ENCODE measurements at places on chromosomes 2 and 18.

- DNase-seq: no peak
These were observed 162.6 kb upstream of the SLC39A10 start for GRCh38 chr2:195494451-195494850.

DNA sequence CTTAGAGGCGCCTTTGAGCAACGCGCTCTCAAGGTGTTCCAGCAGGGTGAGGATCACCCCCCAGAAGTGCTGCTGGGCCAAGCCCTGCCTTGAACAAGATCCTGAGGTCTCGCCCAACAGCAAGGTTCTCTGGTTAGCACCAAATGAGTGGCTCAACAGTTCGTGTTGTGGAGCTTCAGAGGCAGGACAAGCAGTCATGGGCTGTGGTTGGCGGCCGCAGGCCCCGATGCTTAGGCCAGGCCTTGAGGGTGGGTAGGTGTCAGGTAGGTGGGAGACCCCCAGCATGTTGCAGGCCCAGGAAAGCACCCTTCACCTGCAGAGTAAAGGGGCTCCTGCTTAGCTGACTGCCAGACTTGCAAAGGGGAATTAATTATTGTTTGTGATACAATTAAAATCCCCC, 70.2 kb upstream of the FOSL2 start:
- DNase-seq: no peak

GRCh38 chr2:10525573-10526265, 77.6 kb upstream of the ODC1 start:
- no peak for DNase-seq

DNA sequence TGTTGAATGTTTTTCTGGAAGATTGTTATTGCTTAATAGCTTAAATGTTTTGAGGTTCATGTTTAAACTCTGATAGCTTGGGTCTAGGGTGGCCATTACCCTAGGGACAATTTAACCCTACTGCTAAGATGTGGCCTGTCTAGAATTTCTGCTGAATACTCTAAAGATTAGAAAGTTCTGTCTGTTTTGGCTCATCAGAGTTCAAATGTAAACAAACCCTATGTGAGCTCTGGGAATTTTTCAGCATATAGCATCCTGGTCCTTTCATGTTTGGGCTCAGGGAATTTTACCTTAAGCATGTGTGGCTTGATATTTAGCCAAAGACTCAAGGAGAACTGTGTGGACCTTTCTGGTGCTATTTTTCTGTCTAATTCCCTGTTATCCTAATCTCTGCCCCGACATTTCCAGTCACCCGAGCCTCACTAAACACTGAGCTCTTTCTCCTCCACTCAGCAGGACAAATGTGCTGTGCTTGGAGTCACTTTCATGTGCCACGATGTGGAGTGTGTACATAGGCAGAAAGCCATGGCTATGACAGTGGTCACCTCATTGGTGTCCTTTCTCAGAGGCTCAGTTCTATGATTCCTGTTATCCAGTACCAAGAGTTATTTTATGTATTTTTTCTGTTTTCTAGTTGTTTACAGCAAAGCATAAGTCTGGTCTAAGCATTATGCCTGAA, 492.5 kb upstream of the SPHKAP start:
- no peak for DNase-seq

DNA sequence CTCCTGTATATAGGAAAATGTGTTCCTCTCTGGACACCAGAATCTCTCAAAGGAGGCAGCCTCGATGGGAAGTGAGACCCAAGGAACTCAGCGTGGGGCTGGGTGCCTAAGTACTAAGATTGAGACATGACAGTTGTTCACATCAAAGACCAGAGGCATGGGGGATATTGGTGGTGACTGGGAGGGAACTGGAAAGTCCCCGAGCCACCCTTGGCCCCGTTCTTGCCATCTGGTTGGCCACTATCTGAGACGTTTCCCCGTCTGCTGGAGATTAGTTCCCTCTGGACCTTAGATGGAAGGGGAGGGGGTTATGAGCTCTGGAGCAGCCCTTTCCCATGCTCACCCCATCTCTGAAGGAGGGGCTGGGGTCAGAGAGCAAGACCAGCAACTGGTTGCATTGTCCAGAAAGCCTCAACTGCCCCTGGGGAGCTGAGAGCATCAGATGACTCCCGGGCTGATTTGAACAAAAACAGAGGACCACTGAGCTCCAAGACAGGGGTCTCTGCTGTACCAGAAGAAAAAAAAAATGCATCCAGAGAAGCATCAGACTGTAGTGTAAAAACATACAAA, 11.8 kb downstream of the FBLN7 start:
- no peak for DNase-seq

- no peak for DNase-seq
These were observed 73.0 kb upstream of the RAB12 start for GRCh38 chr18:8536231-8536630.

DNA sequence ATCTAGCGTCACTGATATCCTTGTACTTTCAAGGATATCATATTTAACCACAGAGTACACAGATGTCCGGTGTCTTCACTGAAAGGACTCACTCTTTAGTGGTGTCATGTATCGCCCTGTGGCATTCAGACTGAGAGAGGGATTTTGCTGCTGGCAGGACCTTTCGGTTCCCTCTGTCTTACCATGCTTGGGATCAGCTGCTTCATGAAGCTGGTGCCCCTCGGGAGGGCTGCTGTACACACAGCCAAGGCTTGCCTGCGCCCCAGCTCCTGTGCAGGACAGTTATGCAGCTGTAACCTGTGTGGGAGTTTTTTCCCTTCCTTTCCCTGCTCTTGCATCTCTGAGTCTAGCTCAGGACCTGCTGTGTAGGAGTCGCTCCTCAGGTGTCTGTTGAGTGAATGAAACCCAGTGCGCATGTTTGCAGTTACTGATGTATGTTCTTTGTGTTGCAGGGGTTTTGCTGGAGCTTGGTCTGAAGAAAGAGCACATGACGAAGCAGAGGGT, 64.4 kb downstream of the GREB1 start:
- DNase-seq: no peak

GRCh38 chr18:25451077-25451658, 99.2 kb upstream of the ZNF521 start:
- no peak for DNase-seq

- no peak for DNase-seq
These were observed 207.4 kb downstream of the ARL6IP6 start for GRCh38 chr2:152925547-152926448.

DNA sequence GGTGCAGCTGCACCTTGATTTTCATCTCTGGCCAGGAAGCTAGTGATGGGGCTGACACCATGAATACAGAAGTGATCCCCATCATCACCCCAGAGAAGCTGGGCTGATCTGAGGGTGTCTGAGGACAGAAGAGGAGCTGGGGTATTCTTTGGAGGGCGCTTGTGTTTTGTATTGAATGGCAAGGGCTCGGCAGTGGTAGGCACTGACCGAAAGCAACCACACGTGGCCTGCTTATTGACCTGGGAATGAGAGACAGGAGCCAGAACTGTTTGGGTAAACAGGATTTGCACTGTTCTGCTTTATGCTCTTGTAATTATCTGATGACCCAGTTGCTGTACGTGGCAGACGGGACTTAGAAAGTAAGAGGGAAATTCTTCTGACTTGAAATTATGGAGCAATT, 62.6 kb upstream of the RPL31 start:
- no peak for DNase-seq

DNA sequence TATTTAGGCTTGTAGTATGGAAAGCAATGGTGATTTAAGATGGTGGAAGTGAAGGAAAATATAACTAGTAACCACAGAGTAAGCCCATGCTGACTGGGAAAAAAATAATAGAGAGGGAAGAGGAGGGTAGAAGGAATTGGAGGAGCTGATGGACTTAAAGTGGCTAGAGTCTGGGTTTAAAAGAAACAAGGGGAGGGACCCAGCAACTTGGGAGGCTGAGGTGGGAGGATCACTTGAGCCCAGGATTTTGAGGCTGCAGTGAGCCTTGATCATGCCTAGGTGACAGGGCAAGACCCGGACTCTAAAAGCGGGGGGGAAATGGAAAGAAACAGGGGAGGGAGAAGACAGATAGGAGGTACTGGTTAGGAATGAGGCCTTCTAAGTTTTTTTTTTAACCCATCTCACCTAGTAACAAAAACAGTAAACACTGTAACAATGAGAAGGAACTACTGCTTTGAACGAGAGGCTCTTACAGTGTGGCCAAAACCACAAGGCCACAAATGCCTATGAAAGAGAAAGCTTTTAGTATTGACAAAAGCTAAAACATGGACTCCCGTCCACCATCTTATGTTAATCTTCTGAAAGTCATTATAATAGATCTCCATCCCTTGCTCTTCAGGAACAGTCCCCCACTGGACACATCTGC, 26.6 kb downstream of the METTL8 start:
- no peak for DNase-seq

- no peak for DNase-seq
These were observed 84.3 kb downstream of the MAP3K20 start for GRCh38 chr2:173159791-173160463.

GRCh38 chr2:72036173-72036545, 111.5 kb downstream of the CYP26B1 start:
- no peak for DNase-seq

DNA sequence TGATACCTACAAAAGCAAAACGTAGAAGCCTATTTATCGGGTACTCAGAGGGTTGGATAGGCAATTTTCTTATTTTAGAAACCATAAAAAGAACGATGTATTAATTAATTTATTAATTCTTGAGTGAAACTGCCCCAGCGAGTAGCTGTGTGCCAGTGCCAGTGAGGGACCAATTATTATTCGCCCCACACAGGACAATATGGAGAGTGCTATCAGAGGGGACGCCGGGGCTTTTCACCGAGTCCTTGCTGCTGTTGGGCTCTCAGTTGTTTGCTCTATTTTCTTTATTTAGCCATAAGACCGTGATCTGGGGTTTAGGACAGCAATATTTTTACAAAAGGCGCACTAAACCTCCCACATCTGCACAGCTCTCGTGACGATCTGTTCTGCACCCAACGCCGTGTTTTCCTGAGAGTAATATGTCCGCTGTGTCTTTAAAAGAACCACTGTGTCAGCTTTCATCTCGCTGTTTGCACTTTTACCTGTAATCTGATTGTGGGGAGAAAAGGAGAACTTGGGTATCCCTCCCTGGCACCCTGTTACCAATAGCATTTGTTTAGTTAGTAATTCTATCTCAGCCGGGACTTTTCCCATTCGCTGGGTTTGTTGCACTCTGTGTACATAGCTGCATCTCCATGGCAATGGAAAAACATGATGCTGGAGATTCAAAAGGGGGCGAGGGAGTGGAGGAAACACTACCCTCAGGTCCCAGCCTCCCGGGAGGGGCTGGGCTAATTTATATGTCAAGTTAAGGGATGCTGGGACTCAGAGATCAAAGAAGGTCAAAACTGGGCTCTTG, 30.1 kb upstream of the ZNF516 start:
- DNase-seq: no peak

- no peak for DNase-seq
These were observed 161.8 kb downstream of the LNPK start for GRCh38 chr2:175840256-175840655.

DNA sequence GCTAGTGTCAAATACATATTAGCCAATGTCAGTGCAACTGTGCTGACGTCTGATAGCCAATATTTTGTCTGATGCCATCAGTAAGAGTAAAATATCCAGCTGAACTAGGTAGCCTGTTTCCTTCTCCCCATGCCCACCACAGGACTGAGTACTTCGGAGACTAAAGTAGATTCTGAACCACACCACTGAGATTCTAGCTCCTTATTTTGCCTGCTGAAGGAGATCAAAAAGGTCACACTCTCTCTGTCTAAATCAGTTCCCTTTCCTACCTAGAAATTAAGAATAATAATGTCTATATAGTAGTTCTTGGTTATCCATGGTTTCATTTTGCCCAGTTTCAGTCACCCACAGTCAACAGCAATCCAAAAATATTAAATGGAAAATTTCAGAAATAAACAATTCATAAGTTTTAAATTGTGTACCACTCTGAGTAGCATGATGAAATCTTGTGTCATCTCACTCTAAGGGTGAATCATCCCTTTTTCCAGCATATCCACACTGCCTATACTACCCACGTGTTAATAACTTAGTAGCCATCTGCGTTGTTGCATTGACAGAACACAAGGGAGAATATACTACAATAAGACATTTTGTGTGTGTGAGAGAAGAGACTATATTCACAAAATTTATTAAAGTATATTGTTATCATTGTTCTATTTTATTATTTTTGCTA, 1043.3 kb upstream of the PIK3C3 start:
- no peak for DNase-seq

- DNase-seq: no peak
These were observed 38.4 kb downstream of the USP40 start for GRCh38 chr2:233528182-233528581.

- DNase-seq: no peak
These were observed 8.7 kb upstream of the DSG2 start for GRCh38 chr18:31489311-31489710.

GRCh38 chr2:231932711-231932970, 6.4 kb upstream of the NPPC start:
- no peak for DNase-seq

- no peak for DNase-seq
These were observed 1.3 kb downstream of the SP9 start for GRCh38 chr2:174335988-174336500.

GRCh38 chr18:24482821-24483220, 22.4 kb downstream of the HRH4 start:
- no peak for DNase-seq

DNA sequence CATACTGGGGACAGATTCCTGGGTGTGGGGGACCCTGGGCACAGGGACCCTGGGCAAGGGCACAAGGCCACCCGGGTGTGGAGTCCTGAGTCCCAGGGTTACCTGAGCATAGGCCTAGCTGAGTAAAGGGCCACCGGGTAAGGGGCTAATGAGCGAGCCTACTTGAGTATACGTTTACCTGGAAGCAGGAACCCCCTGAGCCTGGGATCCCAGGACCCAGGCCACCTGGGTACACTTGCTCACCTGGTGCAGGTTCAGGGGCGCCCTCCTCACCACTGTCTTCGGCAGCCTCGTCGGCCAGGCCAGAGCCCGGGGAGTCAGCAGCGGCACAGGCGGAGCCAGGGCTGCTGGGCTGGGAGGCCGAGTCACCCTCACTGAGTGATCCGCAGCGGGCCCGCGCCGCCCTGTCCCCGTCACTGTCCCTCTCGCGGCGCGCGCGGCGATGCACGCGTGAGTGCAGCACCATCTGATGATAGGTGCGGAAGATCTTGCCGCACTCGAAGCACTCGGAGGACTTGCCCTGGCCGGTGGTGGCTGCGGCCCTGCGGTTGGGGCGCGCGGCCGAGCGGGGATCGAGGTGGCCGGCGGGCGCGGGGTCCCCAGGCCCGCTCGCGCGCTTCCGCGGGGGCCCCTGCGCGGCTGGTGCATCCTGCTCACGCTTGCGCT, 53.9 kb downstream of the ZNF516 start:
- no peak for DNase-seq
